ENCODE measurements at places on chromosomes 7 and 10. TPM values are rescaled to one million over a fixed set of nuclear protein-coding genes. Genes with fewer than 3 reads are reported as not detected.
A peak's percentile ranks its signal among the peaks of the same experiment; 100 is the strongest.

Gene TBATA
- total RNA-seq, result not detected

Gene NME8
- not detected for total RNA-seq

Gene AGBL3
- 4.3 TPM for total RNA-seq

Gene KCP
- total RNA-seq, result 2.2 TPM

Gene NIPSNAP2
- total RNA-seq, result 79.8 TPM

Gene SPOCK2
- total RNA-seq, result 3.9 TPM

Gene GJD4
- not detected for total RNA-seq

Gene NRG3
- 0.33 TPM for total RNA-seq

Gene TCTN3
- 39.4 TPM for total RNA-seq

GRCh38 chr10:52871191-52871843 lies 98.7 kb upstream of the MBL2 start:
- DNase-seq, result no peak

DNA sequence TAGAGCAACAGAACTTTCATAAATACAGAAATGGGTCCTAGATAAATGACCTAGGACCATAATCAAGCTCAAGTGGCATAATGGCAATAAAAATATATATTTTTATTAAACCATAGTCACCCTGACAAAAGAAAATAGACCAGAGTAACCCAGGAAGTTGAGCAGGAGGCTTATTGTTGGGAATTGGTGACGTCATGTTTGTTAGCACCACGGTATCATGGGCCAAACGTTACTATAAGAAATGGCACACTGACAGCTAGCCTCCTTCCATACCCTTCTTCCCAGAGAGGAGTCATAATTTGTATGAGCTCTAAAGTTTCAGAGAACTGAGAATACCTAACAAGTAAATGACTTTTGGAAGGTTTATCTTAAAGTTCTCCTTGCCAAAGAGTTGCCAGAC lies 1698.2 kb downstream of the REEP3 start:
- DNase-seq, result no peak

- DNase-seq, result no peak
These were observed 29.2 kb upstream of the APBB1IP start for GRCh38 chr10:26408858-26409494.

DNA sequence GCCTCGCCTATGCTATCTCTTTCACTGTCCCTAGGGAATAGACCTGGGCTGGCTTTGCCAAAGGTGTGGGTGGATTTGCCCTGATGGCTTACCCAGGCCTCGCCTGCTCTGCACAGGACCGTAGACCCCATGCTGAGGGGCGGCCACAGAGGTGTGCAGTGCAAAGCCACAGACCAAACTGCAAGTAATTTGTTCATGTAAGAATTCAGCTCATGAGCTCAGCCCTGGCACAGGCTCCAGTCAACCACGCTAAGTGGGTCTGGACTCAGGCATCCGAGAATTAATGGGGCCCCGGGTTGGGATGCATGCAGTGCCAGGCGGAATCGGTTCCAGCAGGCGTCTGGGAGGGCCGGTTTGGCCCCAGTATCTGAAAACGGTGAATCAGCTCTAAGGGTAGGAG lies 445.2 kb downstream of the DNAJB6 start:
- DNase-seq, result peak; percentile 45

- no peak for DNase-seq
These were observed 4.0 kb downstream of the SKAP2 start for GRCh38 chr7:26860361-26860760.

GRCh38 chr7:55132890-55133551 lies 114.2 kb downstream of the EGFR start:
- no peak for DNase-seq

GRCh38 chr7:64180989-64181388 lies 26.0 kb upstream of the ZNF735 start:
- no peak for DNase-seq

GRCh38 chr7:116963234-116963633 lies 9.9 kb downstream of the ST7 start:
- DNase-seq, result no peak

GRCh38 chr7:1996816-1997215 lies 235.9 kb downstream of the MAD1L1 start:
- DNase-seq, result no peak

- no peak for DNase-seq
These were observed 13.9 kb downstream of the PIP4K2A start for GRCh38 chr10:22700489-22700888.

- DNase-seq, result no peak
These were observed 32.8 kb upstream of the SFTPD start for GRCh38 chr10:79981450-79982361.

DNA sequence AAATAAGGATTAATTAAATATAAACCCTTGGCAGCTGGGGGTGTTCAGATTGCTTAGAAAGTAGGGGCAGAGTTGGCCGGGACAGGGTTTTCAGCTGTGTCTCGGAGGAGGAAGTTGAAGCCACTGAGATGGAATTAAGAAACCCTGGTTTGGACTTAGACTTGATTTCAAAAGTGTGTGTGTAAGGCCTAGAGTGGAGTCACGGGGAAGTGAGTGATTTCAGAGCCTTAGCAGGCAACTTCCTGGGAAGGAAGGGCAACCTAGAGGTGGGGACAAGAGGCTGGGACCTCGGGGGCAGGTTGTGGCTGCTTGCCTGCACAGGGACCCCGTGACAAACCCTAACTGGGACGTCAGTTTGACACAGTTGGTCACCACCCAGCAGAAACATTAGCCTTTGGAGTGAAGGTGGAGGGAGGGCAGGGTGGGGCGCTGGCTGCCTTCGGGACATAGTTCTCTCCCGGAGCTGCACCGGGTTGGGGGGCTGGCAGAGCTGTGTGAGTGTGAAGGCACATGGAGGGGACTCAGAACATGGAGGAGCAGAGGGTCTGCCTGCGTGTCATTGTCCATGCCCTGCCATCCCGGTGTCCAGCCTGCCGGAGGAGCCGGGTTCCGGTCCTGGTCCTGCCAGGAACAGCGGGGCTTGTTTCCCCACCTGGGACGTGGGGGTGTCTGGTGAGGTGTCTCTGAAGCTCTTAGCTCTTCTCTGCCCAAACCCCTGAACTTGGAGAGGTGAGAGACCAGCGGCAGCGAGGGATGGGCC lies 1.8 kb downstream of the BRI3 start:
- no peak for DNase-seq

GRCh38 chr7:128731184-128731583 lies 8.0 kb upstream of the CALU start:
- no peak for DNase-seq

GRCh38 chr10:31215052-31215451 lies 104.0 kb upstream of the ZEB1 start:
- no peak for DNase-seq

- DNase-seq, result no peak
These were observed 36.1 kb downstream of the NET1 start for GRCh38 chr10:5448333-5449001.

DNA sequence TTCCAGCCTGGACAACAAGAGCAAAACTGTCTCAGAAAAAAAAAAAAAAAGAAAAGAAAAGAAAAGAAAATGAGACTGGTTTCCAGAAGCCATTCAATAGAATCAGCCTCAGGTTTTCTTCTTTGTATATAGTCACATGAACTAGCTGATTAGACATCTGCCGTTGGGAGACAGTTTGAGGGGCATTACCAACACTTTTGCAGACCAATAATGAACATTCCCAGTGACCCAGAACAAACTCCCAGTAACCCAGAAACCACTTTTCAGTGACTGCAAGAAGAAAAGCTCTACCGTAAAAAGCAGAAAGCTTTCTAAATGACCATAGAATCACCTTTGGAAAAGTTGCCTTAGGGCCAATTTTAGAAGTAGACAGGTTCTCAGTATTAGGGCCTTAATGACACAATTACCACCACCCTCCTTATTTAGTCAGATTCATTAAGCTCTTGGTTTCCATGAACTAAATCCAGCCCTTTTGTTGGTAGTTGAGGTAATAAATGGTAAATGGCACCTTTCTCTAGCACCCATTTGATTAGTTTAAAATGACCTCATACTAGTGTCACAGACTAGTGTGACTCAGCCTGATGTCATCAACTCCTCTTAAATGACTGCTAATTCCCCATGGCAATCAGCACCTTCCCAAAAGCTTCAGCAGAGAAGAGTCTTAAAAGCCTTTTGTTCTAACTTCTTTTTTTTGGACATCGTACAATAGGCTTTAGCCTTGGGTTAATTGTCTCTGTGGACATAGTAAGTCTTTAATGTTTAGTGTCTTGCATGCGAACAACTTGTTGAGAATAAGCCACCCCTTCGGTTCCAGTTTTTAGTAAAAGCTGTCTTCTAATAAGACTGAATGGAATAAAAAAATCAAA lies 33.6 kb upstream of the XRCC2 start:
- DNase-seq, result no peak

DNA sequence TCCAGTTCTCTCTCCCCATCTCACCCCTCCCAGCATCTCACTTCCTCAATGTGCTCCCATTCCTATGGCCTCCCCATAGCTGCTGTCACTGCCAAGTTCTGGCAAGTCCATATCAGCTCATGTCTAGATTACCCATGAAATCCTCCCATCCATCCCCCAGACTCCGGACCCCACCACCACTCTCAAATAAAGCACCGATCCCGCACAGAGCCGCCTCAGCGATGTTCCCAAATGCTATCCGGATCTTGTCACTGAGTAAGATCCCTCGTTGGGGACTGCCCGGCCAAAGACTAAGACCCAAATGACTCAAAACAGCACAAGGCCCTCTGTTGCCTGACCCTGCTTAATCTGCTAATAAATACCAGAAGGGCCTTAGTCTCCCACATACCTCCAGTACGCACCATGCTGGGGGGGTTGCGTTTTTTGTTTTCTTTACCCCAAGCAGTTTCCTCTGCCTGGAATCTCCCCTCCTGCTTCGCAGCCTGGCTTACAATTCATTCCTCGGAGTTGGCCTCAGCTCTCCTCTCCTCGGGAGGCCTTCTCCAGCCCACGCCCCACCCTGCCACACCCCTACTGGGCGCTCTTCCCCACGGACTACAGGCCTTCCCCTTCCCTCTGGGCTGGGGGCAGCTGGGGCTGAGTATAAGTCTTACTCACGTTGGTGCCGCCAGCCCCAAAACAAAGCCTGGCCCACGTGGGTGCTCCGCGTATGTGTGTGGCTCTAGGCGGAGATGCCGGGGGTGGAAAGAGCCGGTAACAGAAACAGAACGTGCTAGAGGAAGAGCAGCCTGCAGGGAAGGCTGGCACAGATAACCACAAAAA lies 1.8 kb upstream of the DUSP5 start:
- DNase-seq, result peak; percentile 54

GRCh38 chr10:127349737-127350136 lies 153.3 kb upstream of the INSYN2A start:
- no peak for DNase-seq

GRCh38 chr10:132363921-132364593 lies 32.1 kb downstream of the LRRC27 start:
- DNase-seq, result no peak

DNA sequence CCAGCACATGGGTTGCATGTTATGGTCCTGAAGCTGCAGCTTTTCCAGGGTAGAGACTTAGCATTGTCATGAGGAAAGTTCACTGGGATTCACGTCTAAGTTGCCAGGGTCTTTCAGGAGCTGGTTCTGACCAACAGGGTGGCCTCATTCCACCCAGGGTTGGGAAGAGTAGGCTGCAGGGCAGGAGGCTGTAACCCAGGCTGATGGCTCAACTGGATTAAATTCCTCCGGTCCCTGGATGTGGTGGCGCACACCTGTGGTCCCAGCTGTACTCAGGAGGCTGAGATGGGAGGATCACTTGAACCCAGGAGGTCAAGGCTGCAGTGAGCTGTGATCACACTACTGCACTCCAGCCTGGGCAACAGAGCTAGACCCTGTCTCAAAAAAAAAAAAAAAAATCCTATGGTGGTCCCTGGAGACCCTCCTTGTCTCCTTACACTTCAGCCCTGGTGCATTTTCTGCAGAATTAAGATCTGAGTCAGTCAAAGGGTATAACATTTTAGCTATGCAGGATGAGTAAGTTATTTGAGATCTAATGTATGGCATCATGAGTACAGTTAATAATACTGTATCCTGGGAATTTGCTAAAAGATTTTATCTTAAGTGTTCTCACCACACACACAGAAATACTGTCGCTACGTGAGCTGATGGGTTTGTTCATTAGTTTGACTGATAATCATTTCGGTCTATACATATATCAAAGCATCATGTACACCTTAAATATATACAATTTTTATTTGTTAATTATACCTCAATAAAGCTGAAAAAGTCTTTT lies 44.0 kb downstream of the ASB13 start:
- DNase-seq, result no peak

DNA sequence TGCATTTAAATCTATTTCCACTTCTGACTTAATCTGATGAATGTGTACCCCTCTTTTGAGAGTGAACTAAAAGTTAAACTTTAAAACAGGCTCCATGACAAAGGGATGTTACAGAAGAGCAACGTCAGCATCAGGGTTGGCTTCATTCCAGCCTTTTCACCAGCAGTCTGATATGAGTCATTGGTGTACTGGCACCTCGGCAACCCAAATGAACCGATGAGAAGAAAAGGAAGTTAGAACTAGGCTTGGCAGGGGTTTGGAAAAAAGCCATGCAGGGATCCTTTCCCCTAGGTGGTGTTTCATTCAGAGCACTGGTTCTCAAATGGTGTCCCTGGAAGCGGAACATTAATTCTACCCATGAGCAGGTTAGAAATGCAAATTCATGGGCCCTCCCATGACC lies 53.6 kb downstream of the SEC61G start:
- no peak for DNase-seq

DNA sequence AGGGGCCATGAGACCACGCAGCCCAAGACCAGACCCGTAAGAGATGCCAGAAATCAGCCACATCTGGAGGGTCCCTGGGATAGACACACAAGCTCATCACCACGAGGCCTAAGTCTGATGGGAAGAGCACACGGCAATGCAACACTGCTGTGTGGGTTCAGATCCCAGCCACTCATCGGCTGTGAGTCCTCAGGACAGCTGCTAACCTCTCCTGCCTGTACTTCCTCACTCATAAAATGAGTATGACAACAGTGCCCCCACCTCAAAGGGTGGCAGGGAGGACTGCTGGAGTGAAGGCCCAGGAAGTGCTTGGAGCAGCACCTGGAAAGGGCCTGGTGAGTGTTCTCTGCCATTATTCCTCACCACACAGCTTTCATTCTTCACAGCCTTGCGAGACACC lies 60.9 kb downstream of the MAD1L1 start:
- no peak for DNase-seq

- no peak for DNase-seq
These were observed 79.3 kb upstream of the CCDC6 start for GRCh38 chr10:59985639-59986038.

Measured in breast epithelium (tissue), 4 donors.